Kasumi-1 (cell line): ENCODE measurements at places on chromosomes 2 and 18.

GRCh38 chr2:74155830-74156229 is 8.1 kb upstream of the BOLA3 start:
- no peak for DNase-seq

DNA sequence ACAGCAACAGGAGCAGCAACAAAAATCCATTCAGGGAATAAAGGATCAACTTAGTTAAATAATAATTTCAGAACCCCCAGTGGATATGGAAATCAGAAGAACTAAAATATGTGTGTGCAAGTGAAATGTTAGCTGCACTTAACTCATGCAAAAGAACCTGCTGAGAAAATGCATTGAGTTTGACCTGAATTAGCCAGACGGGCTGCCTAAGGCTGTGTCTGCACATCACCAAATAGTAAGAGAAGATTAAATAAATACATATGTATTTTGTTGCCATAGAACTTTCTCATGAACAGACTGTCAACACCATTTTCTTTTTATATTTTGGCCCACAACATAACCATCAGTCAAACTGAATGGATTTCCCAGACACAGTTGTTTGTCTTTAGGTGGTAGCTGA is 262.0 kb upstream of the PIK3C3 start:
- DNase-seq: no peak

DNA sequence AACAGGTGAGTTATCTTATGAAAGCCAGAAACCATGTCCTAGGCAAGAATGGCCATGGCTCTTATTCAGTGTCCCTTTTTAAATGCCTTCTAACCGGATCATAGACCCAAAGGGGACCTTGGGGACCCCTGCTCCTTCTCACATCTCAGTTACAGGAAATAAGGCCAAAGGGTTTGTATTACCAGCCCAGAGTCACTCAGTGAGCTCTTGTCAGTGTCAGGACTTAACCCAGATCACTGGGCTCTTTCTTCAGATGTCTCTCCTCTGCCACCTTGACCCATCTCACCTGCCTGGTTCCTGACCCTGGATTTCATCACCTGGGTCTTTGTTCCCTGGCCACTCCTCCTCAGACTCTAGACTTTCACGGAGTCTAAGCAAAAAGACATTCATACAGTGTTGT is 556.7 kb downstream of the CMPK2 start:
- no peak for DNase-seq

- DNase-seq: no peak
Observed at GRCh38 chr18:65748321-65748720, 2.5 kb upstream of the CDH7 start.

- no peak for DNase-seq
Observed at GRCh38 chr2:102013206-102014040, 21.7 kb downstream of the IL1R2 start.

GRCh38 chr2:229714080-229714735 is at the start of gene DNER:
Gene DNER, minus strand, starts transcription at chr2:229714555. Its CDS starts 132 bp downstream, at chr2:229714423.
- no peak for DNase-seq

DNA sequence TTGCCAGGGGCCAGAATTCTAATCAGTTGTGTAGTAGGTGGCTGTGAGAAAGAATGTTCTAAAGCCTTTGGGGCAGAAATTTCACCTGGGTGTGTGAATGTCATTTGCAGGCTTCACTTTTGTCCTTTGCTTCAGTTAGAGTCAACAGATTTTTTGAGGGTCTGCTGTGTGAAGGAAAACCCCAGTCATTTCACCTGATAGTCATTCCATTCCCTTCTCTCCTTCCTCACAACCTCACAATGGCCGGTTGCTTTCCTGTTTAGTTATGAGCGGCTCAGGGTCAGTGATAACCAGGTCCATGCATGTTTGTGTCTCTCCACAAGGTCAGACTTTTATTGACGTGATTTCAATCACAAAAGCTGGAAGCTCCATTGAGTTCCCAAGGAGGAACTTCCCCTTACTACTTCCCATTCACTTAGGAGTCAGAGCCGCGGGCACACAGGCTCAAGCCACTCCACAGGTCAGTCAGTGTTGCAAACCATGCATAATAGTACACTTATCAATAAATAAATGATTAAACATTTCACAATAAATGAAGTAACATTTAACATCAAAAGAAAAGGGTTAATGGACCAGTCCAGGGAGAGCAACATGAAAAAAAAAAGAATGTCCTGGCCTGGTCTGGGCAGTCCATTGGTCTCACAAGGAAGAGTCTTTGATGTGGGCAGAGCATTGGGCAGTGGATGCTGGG is 74.3 kb downstream of the NPAS2 start:
- no peak for DNase-seq
